ENCODE measurements at places on chromosomes 13 and 19.

- no peak for DNase-seq
Measured at GRCh38 chr19:28466107-28467045, 746.6 kb downstream of the UQCRFS1 start.

DNA sequence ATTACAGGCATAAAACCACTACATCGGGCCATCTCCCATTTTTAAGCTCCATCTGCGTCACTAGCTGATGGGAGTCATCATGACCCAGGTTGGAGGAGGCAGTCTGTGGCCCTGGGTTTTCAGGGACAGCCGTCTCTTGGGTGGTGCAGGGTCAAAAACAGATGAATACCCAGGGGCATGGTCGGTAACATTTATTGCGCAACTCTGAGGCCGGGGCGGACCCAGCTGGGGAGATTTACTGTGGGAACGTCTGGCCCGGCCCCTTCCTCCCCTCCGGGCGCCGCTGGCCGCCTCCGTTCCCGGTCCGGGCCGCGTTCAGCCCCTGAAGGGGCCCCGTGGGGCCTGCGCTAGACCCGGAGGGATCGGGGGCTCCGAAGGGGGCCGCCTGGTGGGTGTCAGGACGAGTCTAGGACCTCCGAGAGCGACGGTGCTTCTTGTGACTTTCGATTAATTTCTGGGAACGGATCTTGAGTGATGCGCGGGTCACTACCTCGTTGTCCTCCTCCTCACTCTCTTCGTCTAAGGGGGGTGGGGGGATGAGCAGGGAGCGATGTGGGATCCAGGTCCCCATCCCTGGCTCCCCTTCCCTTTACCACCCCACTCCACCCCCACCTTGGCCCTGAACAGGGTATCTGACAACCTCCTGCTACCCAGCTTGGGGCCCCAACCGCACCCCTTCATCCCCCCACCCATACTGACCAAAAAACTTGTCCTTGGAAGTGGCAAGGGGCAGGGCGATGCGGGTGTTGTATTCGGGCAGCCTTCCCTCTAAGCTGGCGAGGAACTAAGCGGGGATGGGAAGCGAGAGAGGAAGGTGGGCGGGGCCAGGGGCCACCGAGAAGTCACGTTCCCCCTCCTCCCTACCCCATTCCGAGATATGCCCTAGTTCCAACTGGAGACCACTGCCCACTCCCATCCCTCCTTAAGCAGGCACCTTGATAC, 1.6 kb upstream of the RGL3 start:
- no peak for DNase-seq

DNA sequence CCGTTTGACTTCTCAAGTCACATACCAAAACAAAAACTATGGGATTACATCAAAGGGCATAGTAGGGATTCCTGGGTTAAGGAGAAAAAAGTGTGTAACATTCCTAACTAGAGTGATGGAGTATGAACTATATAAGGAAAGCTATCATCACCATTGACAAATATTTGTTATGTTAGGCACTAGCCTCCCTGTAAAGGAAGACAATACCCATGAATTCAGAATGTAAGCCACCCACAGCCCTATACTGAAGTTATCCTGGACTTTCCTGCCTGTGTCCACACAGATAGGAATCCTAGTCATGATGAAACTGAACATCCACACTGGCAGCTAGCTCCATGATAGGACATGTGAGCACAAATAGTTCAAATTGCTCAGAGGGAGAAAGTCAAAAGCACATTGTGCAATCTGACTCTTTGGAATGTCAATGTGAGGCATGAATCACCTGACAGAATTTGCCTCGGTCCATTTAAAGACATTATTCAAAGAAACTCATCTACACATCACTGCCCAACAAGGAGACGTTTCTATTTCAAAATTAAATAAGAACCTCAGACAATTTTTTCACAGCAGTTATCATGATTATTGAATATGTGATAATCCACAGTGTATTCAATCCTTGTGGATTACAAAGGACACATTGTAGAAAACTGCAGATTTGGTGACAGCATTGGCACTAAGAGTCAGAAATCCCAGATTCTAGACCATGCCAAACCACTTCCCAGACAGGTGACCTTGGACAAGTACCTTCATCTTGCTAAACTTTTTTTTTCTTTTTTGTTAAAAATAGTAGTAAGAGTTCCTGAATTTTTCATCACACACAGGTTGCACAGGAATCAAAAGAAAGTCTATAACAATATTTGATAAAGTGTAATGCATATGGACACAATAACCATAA, 529.3 kb downstream of the IRS2 start:
- DNase-seq: peak; percentile 99

DNA sequence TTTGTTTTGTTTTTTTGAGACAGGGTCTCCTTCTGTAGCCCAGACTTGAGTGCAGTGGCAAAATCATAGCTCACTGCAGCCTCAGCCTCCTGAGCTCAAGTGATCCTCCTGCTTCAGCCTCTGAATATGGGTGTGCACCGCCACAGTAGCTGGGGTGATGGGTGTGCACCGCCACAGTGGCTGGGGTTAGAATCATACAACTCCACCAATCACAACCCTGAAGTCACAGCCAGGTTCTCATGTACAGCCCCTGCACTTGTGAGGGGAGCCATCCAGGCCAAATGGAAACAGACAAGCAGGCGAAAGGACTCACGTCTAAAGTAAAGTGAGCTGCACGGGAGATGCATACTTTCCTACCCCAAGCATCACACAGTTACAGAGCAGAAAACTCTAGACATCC, 63.1 kb upstream of the RANBP3 start:
- no peak for DNase-seq

GRCh38 chr13:111399776-111400538, 79.5 kb downstream of the TEX29 start:
- DNase-seq: no peak

GRCh38 chr13:100428986-100429385, 159.6 kb downstream of the GGACT start:
- DNase-seq: no peak

DNA sequence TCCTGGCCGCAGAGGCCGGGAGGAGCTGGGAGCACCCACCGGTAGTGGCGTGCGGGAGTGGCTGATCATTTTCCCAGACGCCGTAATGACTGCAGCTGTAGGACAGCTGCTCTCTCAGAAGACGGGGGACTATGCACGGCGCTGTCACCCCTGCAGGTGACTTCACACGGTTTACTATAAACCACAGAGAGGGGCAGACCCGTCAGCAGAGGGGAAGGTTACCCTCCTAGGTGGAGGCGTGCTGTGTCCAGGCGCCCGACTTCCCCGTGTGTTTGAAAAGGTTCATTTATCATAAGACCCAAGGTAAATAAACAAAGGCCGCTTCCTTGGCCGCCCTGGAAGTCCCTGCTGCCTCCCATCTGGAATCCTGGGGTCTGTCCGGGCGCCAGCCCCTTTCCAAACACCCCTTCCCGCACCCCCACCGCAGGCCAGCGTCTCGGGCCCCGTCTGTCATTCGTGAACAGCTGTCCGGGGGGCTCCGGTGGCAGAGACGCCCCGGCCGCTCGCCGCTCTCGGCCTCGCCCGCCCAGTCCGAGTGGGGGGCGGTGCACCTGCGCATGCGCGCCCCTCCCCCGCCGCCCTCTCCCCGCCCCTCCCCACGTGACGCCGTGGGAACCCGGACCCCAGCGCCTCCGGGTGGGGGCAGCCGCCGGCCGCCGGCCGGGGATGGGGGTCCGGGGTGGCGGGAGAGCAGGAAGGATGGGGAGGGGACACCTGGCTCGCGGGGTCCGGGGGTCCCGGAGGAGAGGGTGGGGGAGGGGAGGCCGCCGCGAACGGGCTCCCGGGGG, 915 bp downstream of the SHC2 start:
- DNase-seq: no peak

- no peak for DNase-seq
Measured at GRCh38 chr19:16893686-16893989, 4.8 kb downstream of the F2RL3 start.

- no peak for DNase-seq
Measured at GRCh38 chr19:32105527-32106310, 239.7 kb upstream of the ZNF507 start.

- no peak for DNase-seq
Measured at GRCh38 chr19:18414504-18415177, 4.6 kb upstream of the SSBP4 start.
